Stimulated activated CD4-positive, alpha-beta T cell treated with anti-CD3 and anti-CD28 coated beads, TNF-alpha, amount 100 ng/mL, for 24 hours (primary cell): ENCODE measurements at places on chromosomes 7 and 10.

GRCh38 chr7:153385502-153385901 lies 626.0 kb downstream of the ACTR3B start:
- no peak for DNase-seq

GRCh38 chr7:22566176-22566575 lies 66.2 kb upstream of the STEAP1B start:
- DNase-seq, result no peak

GRCh38 chr7:139330333-139331030 lies 10.7 kb upstream of the FMC1 start:
- DNase-seq, result no peak

DNA sequence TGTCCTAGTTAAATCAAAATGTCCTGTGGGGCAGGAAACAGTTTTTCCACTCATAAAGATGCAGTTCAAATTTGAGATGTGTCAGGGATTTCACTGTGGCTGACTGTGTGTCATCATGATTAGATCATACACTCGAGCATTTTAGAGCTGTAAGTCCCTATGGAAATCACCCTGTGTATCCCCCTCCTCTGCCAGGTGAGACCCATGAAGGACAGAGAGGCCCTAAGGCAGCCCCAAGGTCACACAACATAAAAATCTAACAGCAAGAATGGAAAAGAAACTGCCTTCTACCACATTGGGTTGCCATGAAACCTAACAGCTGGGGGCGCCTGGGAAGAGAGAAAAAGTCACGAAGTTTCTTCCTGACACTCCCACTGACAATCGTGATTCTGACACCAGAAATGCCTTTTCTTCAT lies 135.8 kb downstream of the KCNMA1 start:
- DNase-seq, result no peak

GRCh38 chr7:11077816-11078215 lies 104.1 kb downstream of the PHF14 start:
- DNase-seq, result no peak

- no peak for DNase-seq
Observed at GRCh38 chr7:134690016-134690415, 43.4 kb downstream of the BPGM start.

GRCh38 chr7:94391726-94392392 lies 2.8 kb upstream of the COL1A2 start:
- DNase-seq, result no peak

DNA sequence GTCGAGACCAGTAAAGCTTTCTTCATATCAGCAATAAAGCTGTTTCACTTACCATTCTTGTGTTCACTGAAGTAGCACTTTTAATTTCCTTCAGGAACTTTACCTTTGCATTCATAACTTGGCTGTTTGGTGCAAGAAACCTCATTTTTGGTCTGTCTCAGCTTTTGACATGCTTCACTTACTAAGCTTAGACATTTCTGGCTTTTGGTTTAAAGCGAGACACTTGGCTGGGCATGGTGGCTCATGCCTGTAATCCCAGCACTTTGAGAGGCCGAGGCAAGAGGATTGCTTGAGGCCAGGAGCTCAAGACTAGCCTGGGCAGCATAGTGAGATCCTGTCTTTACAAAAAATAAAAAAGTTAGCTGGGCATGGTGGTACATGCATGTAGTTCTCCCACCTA lies 15.8 kb downstream of the PLEKHA1 start:
- no peak for DNase-seq

- DNase-seq, result no peak
Observed at GRCh38 chr7:90111-91063, 102.0 kb upstream of the FAM20C start.

DNA sequence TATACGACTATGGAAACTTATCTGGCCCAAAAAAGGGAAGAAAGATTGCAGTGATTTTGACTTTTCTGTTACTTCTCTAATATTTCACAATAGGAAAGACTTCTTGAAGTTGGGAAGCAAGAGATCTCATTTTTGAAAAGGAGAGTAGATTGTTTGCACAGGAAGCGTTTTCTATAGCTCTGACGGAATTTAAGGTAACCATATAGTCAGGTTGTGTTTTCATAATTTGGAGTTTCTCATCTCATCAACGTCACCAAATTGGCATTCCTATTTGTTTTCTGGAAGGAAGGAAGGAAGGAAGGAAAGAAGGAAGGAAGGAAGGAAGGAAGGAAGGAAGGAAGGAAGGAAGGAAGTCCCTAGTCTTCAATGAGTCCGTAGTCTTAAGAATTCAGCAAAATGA lies 732.0 kb downstream of the XPNPEP1 start:
- DNase-seq, result no peak

DNA sequence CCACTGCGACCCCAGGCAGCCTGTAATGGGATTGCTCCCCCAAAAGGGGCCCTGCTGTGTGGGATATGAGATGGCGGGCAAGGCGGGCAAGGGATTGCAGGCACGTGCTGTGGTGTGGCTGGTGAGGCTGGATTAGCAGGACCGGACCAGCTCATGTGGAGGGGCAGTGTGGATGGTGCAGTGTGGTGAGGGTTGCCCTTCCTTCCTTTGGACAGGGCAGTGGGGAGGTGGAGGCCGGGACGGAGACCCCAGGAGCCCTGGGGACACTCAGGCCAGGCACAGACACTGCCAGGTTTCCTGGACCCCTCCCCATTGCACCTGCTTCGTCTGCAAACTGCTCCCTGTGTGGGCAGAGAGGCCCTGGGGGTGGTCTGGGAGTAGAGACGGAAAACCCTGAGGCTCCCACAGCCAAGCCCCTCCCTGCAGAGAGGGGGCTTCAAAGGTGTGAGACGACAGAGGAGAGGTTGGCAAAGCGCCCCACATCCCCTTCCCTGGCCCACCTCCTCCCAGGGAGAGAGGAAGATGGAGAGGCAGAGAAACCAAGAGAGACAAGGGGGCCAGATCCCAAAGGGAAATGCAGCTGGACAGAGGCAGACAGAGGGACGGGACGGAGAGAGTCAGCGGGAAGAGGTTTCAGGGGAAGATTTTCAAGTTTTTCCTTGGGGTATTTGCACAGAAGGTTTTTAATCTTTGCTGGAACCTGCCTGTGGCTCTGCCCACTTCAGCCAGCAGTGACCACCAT lies 89.2 kb downstream of the MICALL2 start:
- no peak for DNase-seq

GRCh38 chr10:7153750-7154149 lies 257.1 kb downstream of the SFMBT2 start:
- no peak for DNase-seq

DNA sequence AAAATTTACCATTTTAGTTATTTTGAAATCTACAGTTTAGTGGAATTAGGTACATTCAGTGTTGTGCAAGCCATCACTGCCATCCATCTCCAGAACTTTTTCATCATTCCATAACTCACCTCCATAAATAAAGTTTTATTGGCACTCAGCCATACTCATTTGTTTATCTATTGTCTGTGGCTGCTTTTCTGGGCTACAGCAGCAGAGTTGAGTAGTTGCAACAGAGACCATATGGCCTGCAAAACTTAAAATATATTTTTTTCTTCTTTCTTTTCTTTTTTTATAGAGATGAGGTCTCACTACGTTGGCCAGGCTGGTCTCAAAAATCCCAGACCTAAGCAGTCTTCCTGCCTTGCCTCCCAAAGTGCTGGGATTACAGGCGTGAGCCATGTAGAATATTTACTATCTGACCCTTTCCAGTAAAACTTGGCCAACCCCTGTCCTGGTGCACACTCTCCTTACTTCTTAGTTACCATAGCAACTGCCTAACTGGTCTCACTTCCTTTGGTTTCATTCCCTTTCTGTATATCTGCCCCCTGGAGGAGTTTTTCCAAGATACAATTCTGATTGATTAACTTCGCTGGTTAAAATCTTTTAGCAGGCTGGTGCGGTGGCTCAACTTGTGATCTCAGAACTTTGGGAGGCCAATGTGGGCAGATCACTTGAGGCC lies 133.2 kb downstream of the CUX1 start:
- no peak for DNase-seq

GRCh38 chr10:85513436-85513835 lies 853.2 kb downstream of the GRID1 start:
- no peak for DNase-seq

DNA sequence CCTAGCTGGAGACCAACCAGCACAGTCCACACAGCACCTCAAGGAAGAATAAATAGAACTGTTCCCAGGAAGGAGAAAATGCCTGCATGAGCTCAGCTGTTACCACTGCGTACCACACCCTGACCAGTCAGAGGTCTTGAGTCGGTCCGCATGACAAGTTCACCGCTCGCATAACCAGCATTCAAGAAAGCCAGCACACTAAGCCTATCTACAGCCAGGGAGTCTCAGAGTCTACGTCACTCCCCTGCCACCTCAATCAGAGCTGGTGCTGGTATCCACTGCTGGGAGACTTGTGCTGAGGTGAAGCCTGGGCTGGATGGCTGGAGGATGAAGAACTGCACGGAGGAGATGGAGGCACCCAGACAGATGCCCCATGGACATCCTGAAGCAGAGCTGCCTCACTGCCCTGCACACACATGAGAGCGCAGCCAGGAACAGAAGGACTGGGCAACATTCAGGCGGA lies 19.6 kb downstream of the AKR1C1 start:
- DNase-seq, result no peak

DNA sequence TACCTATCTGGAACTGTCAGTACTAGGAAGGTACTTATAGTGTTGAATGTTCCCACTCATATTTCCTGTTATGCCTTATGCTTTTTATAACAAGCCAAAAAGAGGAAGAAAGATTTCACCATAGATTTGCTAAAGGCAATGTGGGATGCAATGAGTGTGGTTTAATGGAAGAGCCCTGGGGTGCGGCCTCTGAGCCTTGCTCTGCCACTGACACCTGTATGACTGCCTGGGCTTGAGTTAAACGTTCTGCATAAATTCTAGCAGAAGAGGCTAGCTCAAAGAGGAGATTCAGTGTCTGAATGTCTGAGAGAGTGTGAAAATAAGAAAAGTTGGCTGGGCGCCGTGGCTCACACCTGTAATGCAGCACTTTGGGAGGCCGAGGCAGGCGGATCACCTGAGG lies 143.8 kb downstream of the TPST1 start:
- DNase-seq, result no peak

- no peak for DNase-seq
Observed at GRCh38 chr7:17984288-17984687, 43.4 kb downstream of the PRPS1L1 start.
